A673 (cell line): ENCODE measurements at places on chromosomes 16 and 17. TPM values are rescaled to one million over a fixed set of nuclear protein-coding genes. Genes with fewer than 3 reads are reported as not detected.

DNA sequence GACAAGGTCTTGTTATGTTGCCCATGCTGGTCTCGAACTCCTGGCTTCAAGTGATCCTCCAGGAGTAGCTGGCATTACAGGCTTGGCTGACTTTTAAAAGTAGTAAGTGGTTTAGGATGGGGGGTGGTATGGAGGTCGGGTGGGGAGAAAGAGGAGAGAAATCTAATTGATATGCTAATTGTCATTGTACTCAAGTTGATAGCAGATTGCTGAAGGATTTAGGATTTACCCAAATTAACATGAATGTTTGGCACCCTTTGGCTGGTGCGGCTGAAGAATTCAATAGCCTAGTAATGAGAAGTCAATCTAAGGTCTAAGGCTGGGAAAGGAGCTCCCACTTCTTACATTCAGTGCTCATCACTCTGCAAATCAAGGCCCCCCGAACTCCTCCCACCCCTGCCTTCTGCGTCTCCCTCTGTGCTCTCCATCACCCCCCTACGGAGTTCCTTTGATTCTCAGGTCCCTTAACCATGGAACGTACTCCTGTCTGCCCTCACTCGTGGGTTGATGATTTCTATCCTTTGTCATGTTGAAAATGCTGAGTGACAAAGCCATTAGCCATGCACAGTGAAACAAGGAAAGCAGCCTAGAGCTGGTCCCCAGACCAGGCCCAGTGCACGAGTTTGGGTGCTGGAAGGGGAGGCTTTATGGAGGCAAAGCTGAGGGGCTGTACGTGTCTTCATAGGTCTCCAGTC, 17.3 kb downstream of the CDH13 start:
- no peak for DNase-seq

The PCTP gene
- total RNA-seq, result 6.4 and 9.8 TPM in 2 replicates

The GPT2 gene
- 38.8 and 53.7 TPM in 2 replicates for total RNA-seq

DNA sequence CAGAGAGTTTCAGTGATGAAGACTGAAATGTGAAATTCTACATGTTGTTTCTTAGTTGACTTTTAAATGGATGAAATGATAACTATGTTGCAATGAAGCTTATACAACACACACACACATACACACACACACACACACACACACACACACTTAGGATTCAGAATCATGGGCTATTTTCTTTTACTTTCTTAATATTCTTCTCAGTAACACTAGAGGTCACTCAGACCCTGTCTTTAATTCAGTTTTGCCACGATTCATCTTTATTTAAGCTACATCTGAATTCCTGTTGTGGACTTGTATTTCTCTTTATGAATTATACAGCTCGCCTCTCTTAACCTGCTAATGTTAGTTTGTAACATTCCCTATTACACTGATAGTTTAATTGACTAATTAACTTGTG, 109.6 kb upstream of the GOT2 start:
- peak; percentile 37 for DNase-seq

DNA sequence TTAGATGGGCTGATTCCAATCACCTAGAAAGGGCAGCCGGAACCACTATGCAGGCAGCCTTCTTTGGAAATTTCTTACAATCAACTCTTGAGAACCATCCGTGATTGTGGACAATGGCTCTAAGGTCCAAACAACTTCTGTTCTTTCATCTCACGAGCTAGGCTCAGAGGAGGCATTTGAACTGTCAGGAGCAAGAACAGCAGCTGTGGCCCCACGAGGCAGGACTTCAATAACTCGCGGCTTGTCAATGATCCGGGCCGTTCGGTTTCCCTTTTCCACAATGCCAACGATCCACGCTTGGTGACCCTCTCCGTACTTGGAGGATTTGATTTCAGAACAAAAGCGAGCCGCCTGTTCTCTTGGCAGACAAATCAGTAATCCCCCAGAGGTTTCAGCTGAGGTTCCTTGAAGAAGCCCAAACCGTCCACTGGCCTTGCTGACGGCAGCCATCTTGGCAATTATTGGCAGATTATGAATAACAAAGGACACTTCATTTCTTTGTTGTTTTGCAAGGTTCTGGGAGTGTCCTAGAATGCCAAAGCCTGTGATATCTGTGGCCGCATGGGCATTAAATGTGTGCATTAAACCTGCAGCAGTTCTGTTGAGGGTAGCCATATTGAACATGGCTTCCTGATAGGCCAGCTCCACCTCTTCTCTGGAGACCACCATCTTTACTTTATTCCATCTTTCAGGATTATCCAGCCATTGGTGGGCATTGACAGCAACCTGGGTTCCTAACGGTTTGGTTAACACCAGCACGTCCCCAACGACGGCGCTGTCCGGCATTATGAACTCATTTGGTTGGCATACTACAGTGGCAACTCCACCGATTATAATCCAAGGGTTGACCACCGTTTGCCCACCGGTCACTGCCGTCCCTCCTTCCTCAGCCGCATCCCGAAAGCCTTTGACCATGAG, 1.2 kb downstream of the SEPHS2 start:
- DNase-seq, result no peak

- no peak for DNase-seq
These were observed 23.9 kb downstream of the ARHGAP27 start for GRCh38 chr17:45408611-45409421.

The ATF7IP2 gene
- 20.9 and 21.9 TPM in 2 replicates for total RNA-seq

The SDK2 gene
- 0.63 and 0.67 TPM in 2 replicates for total RNA-seq

The CDIP1 gene
- total RNA-seq, result 12.8 and 14.4 TPM in 2 replicates

DNA sequence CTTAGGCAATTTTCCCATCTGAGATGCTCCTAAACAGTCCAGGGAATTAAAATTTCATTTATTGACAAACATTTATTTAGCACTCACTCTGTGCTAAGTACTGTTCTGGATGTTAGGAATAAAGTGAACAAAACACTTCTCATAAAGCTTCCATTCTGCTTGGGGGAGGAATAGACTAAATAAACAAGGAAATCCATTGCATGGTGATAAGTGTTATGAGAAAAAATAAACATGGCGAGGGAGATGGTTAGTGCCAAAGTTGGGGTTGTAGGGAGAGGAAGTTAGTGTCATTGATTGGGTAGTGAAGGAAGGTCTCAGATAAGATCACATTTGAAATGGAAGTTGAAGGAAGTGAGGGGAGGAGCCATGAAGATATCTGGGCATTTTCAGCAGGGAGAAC, 72.2 kb upstream of the CES5A start:
- no peak for DNase-seq

GRCh38 chr17:12936501-12936900, 81.3 kb downstream of the ELAC2 start:
- DNase-seq, result no peak

DNA sequence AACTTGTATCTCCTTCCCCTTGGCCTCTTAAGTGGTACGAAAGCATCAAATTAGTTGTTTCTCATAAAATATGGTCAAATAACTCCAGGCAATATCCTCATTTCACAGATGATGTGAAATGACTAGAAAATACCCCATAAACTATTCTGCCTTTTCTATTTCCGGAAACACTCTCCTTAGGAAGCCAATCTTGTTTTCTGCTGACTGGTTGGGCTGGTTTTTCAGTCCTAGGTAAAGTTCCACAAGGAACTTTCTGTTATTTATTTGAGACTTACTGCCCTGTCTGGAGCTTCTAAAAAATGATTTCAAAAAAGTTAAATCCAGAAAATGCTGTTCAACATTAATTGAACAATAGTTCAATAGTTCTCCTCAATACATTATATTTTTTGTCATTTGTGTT, 7.3 kb downstream of the MYOCD start:
- DNase-seq, result peak; percentile 7

The SCPEP1 gene
- total RNA-seq, result 31.8 and 40.1 TPM in 2 replicates

DNA sequence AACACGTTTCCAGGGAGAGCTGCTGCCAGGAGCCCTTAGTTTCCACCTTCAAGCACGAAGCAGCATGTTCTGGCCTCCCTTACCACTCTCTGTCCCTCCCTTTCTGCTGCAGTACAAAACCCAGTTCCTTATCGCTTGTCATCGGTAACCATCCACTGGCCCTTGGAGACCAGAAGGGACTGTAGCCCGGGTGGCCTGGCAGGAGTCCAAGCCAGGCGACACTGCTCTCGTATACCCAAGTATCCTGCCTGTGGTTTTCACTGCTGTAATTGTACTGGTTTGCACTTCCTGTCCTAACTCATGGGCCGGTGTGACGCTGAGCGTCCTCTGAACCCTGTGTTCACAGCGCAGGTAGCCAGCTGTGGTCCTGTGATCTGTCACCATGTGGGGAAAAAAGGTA, 81.1 kb downstream of the MAF start:
- no peak for DNase-seq

DNA sequence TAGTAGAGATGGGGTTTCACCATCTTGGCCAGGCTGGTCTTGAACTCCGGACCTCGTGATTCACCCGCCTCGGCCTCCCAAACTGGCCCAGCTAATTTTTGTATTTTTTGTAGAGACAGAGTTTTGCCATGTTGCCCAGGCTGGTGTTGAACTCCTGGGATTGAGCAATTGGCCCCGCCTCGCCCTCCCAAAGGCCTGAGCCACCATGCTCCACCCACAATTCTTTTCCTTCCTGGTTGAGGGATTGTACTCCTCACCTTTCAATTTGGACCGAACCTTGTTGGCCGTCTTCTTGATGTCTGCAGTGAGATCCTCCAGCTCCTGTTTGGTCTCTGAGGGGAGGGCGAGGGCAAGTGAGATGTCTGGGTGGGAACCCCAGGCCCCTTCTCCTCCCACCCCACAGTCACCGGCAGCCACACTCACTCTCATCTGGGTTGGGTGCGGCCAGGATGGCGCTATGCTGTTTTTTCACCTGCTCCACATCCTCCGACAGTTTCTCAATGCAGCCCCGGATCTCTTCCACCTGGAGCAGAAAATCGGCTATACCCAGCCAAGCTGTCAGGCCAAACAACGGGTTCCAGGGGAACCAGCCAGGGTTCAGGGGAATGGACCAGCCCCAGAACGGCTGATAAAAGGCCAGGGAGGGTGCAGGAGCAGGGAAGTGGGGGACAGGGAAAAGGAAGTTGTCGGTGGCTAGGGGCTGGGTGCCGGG, 9.6 kb downstream of the STX1B start:
- no peak for DNase-seq

DNA sequence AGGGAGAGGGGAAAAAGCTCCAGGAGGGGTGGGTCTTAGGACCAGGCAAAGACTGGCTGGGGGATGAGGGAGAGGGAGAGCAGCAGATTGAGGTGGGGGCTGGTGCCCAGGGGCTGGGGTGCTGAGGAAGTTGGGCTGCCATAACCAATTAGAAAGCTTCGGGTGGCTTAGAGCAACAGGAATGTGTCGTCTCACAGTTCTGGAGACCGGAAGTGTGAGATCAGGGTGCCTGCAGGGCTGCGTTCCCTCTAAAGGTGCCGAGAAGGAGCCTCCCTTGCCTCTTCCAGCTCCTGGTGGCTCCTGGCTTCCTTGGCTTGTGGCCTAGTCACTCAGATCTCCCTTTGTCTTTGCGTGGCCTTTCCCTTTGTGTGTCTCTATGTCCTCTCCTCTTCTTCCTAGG, 2.2 kb downstream of the IL34 start:
- DNase-seq, result no peak

DNA sequence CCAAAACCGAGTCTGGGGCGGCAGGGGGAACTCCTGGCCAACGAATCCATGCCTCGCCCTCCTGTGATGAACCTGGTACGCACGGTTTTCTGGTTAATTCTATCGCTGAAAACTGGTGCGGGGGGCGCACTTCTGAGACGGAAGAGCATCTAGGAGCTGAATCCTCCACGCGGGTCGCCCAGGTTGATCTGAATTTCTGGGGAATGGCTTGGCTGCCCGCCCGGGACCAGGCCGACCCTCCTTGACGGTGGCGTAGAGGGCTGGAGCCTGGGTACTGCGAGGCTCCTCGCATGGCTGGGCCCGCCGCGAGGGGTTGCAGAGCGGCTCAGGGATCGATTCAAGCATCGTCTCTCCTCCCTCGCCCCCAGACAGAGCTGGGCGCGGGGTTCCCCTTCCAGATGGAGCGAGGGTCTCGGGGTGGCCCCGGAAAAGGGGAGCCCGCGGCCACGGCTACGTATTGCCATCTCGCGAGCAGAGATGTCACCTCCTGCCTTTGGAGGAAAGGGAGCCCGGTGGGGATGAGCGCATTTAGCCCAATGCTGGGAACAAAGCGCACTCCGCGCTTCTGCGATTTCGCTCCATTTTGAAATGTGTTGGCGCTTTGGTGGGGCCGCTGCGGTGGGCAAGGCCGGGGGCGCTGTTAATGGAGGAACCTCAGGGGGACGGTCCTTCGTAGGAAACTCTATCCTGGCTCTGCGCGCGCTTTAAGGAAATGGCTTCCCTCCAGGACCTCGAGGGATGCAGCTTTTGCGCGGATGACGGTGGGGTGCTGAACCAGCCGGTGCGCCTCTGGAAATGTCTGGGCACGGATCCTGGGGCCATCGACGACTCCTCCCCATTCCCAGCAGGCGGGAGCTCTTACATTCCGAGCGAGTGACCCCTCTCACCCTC, 2.7 kb downstream of the MAPT start:
- peak; percentile 13 for DNase-seq

- no peak for DNase-seq
These were observed 19.9 kb downstream of the ST3GAL2 start for GRCh38 chr16:70418993-70419318.

The CHD9NB gene
- 3.8 and 4.3 TPM in 2 replicates for total RNA-seq

The C17orf67 gene
- total RNA-seq, result 2.7 TPM in 2 replicates

DNA sequence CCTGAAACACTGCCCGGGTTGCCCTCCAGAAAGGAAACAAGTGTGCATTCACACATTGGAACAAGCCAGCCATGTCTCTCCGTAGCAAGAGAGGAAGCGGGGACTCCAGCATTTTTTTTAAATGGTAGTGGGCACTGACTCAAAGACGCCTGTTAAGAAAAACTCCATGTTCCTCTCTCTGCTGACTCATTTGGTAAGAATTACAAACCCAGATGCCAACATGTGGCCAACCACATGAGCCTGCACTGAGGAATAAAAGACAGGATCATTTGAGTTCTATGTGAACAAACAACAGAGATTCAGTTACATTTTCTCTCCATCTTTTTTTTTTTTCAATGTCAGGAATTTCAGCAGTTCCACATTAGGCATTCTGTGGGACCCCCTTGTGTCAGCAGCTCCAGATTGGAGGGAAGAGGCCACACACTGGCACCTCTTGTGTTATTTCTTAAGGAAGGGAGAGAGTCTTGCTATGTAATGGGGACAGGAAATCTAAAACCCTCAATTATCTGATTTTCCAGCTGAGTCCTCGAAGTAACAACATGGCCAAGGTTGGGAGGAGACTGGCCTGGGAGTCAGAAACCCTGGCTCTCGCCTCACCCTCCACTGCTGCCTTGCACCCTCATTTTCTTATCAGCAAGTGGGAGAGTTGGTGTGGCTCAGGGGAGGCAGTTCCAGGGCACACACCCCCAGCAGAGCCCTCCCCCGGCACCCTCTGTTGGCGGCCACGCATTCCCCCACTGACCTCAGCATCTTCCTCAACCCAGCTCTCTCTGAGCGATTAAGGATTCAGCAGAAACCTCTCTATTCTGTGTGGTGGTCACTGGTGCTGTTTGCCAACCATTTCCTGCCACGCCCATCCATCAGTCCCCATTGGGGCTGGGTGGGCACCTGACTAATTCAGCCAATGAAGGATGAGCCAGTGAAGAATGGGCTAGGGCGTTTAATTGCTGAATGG, 173.0 kb downstream of the FOXL1 start:
- peak; percentile 38 for DNase-seq

GRCh38 chr17:71976011-71976649, 144.7 kb upstream of the SOX9 start:
- DNase-seq, result no peak
